ENCODE measurements at places on chromosomes 4 and X. TPM values are rescaled to one million over a fixed set of nuclear protein-coding genes. Genes with fewer than 3 reads are reported as not detected.

Gene STAG2
- total RNA-seq = 32.9 TPM

Gene RTL9
- total RNA-seq = 0.38 TPM

Gene MTMR8
- total RNA-seq = 0.41 TPM

Gene HPGD
- 1.1 TPM for total RNA-seq

Gene USP51
- 1.2 TPM for total RNA-seq

DNA sequence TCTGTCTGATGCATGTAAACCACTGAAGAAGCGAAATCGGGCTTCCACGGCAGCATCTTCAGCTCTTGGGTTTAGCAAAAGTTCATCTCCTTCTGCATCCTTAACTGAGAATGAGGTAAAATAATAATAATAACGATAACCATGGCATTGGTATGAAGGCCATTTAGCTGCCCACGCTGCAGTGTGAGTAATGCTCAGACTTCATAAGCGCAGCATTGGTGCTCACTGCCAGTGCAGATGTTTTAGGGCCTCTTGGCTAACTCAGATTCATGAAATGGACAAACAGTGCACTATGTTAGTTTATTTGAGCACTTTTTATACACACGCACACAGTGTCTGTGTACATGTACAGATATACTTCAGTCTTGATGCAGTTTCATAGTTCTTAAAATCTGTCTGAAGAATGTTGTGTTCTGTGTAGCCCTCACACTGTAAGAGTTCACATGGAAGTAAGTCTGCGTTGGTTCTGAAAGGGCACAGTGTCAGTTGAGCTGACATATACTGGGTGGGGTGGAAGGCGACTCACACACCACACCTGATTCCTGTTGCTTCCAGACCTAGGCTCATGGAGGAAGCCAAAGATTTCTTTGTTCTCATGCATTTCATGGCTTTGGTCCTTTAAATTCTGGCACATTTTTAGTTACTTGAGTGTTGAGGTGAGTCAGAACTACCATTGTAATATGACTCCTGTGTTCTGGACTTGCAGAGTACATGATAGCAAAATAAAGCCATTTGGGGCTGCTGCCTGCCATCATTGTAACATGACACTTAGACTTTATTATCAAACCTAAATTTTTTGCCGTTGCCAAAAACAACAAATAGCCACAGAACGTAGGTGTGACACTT lies 68.7 kb downstream of the NSD2 start:
- no peak for DNase-seq

DNA sequence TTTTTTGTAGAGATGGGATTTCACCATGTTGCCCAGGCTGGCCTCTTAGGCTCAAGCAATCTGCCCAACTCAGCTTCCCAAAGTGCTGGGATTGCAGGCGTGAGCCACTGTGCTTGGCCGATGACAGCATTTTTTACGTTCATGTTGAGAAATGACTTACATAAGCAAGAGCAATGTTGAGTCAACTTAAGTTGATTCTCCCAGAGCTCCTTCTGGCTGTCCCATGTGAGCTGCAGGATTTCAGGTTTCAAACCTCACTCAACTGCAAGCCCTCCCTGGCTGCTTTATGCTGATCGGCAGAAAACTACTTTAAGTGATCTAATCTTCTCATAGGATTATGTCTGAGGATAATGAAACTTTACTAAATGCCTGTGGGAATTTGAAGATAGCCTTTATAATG lies 86.8 kb downstream of the GC start:
- DNase-seq = no peak

GRCh38 chr4:120865985-120866384 lies 56.5 kb downstream of the PRDM5 start:
- no peak for DNase-seq

DNA sequence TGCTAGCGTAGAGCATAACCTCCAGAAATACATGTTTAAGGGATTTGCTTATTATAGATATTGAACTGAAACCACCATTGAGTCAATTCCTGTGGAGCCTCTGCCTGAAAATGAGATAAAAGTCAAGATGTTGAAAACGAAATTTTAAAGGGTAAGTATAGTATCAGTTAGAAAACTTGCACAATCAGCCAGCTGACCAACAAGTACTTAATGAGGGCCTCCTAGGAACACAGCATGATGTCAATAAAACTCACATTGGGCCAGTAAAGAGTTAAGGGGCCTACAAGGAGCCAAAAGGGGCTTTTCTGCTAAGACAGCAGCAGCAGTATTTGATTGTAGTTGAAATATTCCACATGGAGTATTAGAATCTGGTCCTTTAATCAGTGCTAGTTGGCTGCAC lies 314.1 kb upstream of the PPARGC1A start:
- no peak for DNase-seq

- DNase-seq = no peak
Measured at GRCh38 chr4:54730581-54730980, 72.8 kb downstream of the KIT start.

All from Right ventricle myocardium inferior (tissue), 1 donor.